Tibial artery (tissue), 4 donors: ENCODE measurements at places on chromosomes 6 and 20.
A peak's percentile ranks its signal among the peaks of the same experiment; 100 is the strongest.

- DNase-seq: no peak
Measured at GRCh38 chr6:10314163-10314955, 100.5 kb downstream of the TFAP2A start.

- DNase-seq: no peak
Measured at GRCh38 chr20:31991339-31991705, 18.9 kb upstream of the CCM2L start.

GRCh38 chr6:1724616-1725015, 114.9 kb downstream of the FOXC1 start:
- DNase-seq: no peak

- DNase-seq: no peak
Measured at GRCh38 chr6:55925292-55925691, 49.9 kb upstream of the BMP5 start.

DNA sequence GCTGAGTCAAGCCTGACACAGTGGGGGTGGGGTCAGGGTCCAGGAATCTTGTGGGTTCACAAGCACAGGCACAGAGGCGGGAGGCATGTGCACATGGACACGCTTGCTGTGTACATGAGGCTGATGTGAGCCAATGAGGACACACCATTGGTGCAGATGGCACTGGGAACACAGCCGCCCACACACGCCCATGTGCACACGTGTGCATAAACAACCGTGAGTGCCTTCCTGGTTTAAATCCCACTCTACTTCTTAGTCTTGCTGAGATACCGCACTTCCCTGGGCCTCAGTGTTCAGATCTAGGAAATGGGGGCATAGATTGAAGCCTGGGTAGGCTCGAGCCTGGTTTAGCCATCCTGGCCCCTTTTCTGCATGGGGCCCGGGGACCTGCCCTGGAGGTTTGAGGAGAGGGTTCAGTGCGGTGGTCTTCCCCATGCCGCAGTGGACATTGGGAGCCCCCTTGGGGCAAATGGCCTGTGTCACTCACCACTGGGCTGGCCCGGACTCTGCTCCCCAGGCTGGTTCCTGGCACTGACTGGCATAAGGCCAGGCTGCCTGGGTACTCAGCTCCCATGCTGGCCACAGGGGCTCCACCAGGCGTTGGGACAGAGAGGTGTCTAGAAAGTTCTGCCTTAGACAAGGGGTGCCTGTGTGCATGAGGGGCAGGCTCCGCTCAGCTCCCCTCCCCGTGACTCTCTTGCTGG, 60.2 kb downstream of the CEBPB start:
- DNase-seq: no peak

- no peak for DNase-seq
Measured at GRCh38 chr6:5158180-5158579, 73.0 kb downstream of the PPP1R3G start.

DNA sequence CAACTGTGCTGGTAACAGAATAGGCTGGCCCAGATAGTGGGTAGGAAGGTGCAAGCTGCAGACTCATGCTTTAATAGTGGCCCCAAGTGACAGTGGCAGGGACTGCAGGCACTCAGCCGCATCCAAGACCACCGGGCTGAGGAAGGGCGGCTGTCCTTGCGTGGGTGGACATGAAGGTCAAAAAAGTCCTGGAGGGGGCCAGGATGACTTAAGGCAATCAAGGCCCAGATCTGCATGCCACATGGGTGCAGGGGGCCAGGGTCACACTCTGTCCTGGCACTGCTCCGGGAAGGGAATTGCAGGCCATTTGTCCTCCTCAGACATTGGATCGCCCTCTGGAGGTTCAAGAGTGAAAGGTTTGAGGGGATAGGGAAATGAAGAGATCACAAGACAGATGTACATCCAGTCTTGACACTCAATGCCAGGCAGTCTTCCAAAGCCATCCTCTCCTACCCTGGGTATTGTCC, 10.4 kb upstream of the VNN2 start:
- peak; percentile 66 for DNase-seq

- DNase-seq: no peak
Measured at GRCh38 chr20:9114709-9115108, 45.8 kb downstream of the PLCB4 start.

DNA sequence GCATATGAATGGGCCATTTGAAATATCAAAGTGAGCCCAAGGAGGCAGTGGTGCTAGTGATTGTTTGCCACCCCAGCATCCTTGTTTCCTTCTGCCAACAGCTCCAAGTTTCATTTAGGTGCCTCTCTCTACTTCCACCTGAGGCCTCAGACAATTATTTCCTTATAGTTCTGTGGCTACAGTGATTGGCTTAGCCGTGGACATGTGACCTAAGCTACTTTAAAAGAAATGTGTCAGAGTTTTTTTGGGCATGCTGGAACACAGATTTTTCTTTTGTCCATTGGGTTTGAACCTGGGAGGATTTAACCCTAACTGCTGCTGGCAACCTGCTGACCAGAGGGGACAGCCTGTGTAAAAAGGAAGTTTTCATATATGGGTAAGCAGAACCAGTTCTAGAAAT, 319.4 kb downstream of the CD109 start:
- DNase-seq: no peak

- DNase-seq: peak; percentile 82
Measured at GRCh38 chr6:37077905-37078296, 72.4 kb downstream of the FGD2 start.

- no peak for DNase-seq
Measured at GRCh38 chr6:126356526-126356925, 16.6 kb downstream of the CENPW start.

DNA sequence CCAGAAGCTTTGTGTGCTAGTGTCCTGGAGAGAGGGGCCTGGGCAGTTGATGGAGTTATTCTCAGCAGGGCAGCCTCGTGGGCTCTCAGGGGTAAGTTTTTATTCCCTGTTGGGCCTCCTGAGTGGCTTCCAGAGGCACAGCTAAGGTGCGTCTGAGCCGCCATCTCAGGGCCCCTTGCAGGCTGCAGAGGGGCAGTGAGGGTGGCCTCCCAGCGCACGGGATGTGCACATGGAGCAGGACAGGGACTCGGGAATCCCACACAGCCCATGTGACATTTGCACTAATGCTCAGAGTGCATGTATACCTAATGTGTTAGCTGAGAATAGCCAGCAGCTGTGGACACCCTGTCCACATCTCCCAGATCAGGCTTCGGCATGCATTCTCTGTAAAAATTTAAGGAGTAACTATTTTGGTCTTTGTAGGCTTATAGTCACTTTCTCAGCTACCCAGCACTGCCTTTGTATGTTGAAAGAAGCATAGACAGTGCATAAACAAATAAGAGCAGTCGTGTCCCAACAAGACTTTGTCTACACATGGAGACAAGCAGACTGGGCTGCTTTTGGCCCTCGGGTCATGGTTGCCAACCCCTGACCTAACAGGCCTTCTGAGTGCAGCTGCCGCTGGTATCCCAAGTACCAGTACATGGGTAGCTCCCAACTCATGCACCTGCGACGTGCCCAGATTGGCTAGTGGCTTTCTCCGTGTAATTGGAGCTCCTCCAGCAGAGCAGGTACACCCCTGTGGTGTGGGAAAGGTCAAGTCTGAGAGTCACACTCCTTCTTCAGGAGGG, 18.6 kb upstream of the CST9L start:
- DNase-seq: peak; percentile 13

DNA sequence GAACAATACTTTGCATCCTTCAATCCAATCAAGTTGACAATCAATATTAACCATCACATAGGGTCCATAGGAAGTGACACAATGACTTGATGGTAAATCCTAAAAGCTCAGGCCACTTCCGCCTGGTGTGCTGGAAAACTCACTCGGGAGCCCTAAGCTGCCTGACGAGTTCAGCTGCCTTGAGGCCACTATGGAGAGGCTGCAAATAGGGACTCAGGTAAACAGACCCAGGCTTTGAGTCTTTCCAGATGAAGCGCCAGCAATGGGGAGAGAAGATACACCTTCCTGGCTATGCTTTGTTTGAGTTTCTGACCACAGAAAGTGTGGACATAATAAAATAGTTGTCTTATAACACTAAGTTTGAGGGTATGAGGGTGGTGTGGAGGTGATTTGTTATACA, 112.6 kb downstream of the GPR63 start:
- no peak for DNase-seq

DNA sequence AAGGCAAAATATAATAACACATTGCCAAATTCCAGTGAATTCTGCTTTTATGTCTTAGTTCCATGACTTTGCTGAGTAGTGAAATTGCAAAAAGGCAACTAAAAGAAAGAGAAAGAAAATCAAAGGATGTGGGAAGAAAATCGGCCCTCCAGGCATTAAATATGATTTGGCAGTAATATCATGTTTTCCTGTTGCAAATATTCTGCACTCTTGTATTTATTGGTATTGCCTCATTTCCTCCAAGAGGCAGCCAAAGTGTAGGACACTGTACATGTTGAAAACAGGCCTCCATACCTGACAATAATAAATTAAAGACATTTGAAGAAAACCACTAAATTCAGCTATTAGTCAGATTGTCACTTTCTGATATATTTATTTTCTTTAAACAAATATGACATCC, 460.0 kb upstream of the NOX3 start:
- no peak for DNase-seq

GRCh38 chr20:49568278-49569151, 578 bp upstream of the PTGIS start:
- DNase-seq: no peak

- DNase-seq: no peak
Measured at GRCh38 chr6:163218361-163218894, 196.1 kb upstream of the QKI start.

DNA sequence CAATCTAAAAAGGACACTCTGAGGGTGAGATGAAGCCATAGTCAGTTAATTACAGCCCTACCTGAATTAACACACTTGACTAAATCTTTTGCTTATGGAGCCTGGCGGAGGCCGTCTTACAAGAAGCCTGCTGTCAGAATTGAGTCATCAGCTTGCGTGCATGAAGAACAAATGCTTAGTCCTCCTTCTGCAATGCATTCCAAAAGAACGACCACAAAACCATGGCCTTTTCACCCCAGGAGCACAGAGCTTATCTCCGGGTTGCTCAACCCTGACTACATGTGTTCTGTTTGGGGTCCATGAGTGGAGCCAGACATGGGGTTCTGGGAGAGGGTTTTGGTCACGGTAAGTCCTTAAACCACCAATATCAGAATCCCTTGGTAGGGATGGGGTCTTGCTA, 318.1 kb downstream of the CLIC5 start:
- no peak for DNase-seq

- no peak for DNase-seq
Measured at GRCh38 chr6:39841291-39841690, 49.1 kb downstream of the DAAM2 start.

GRCh38 chr20:62900692-62901584, 25.4 kb downstream of the DIDO1 start:
- DNase-seq: no peak

DNA sequence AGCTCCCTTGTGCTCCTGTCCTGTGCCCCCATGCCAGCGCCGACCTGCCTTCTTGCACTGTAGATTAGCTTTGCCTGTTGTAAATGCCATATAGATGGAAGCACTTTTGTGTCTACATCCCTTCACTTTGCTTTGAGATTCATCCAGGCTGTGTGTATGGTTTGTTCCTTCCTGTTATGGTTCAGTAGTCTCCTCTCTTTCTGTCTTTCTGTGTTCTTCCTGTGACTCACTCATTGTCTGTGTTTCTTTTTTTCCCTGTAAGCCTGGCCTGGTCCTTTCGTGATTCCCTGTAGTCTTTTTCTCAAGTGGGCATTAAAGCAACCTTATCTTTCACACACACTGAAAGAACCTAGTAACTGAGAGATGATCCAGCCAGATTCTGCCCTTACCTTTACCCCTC, 66.6 kb downstream of the JARID2 start:
- DNase-seq: no peak
